M059J (cell line): ENCODE measurements at places on chromosomes 1 and 21. TPM values are rescaled to one million over a fixed set of nuclear protein-coding genes. Genes with fewer than 3 reads are reported as not detected.

DNA sequence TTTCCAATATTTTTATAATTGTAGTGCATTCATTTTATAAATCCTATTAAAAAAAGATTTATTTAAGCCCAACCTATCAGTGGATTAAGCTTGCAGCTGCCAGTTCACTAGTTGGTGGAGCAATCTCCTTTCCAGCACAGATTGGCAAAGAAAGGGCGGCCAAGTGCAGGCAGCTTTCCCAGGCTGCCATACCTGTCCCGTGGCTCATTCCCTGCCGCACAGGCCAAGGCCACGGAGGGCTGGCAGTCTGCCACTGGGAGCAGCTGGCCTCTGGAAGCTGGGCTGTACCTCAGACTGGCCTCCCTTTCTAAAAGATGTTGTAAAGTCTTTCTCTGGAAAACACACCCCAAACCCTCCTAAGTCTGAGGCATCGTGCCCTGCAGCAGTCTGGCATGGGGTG lies 74.2 kb downstream of the SIM2 start:
- peak; percentile 93 for DNase-seq

DNA sequence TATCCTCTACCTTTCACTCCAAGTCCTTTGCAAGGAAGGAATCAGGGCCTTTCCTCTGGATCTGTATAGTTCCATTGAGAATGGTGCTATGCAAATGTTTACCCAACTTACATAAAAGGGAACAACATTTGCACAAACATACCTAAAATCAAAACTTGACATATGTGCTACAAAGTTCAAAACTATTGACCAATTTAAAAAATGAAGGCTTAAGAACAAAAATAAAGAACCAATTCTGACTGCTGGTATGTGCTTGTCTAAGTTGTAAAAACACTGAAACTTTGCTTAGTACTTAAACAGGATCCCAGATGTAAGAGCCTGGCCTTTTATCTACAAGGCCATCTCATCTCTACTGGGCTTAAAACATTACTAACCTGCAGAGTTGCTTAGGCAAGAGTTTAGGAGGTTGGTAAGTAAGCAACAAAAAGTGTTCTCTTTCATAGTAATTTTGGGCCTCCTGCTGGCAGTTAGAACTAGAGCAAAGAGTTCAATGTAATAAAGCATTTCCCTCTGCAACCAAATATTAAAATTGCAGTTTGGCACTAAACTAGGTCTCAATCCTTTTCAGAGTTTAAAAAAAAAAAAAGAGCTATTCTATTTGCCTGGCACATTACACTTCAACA lies 2.0 kb downstream of the SCMH1 start:
- DNase-seq: peak; percentile 84

GRCh38 chr1:204319027-204319426 lies 40.7 kb downstream of the PLEKHA6 start:
- DNase-seq: no peak

DNA sequence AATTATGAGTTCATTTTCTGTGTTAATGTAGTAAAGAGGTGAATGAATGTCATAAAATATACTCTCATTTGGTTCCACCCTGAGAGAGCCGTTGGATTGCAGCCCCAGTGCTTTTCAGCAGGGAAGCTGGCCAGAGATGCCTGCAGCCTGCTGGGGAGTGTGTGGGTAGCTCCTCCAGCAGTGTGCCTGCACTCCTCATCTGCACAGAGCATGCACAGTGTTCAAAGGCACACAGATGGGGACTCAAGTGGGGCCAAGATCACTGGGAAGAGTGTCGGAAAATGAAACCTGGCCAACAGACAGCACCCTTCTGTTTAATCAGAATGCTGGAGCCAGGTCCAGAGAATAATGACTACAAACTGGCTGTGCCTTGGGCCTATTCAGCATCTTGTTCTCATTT lies 206.8 kb downstream of the ST6GALNAC3 start:
- no peak for DNase-seq

GRCh38 chr1:6423321-6423999 lies 1.1 kb upstream of the ESPN start:
- peak; percentile 88 for DNase-seq

DNA sequence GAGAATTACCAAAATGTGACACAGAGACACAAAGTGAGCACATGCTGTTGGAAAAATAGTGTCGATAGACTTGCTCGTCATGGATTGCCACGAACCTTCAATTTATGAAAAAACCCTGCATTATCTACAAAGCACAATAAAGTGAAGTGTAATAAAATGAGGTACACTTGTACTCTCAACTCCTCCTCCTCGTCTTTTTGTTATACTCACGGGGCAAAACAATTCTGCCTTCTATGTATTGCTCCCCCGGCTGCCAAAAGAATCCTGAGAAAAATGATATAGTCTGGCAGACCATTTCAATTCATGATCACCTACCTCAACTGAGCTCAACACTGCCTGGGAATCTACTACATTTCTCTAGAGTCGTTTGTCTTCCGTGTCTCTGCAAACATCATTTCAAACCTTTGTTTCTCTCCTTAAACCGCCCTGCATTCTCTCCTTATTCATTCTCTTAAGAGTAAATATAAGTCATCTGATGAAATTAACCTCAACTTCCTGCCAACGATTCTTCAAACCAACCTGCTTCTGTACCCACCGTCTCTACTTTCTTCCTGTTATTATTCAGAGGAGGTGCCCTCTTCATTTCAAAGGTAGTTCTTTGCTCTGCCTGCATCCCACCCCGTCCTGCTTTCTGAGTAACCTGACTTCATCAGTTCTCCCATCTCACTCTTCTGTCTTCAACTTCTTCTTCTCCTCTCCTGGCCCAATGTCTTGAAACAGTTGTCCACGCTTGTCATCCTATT lies 12.9 kb upstream of the IL19 start:
- no peak for DNase-seq

DNA sequence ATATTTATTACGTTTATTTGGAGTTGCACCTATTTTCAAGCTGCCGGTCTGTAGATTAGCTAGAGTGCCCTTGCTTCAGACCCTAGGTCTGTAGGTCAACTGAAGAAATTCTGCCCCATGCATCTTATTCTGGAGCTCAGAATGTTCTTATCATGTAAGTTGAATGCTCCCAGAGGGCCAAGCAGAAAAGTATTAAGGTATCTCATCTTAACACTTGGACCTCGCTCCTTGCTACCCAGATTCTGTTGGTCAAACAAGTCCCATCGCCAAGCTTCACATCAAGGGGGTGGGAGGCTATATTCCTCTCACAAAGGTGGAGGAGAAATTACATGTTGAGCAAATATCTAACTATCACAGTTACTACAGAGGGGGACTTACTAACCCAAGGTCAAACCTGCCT lies 187.7 kb downstream of the C1orf94 start:
- no peak for DNase-seq

Gene BRINP3
- total RNA-seq: 0.02 TPM in 1 of 2 replicates, not detected in the other

Gene CFHR3
- total RNA-seq: not detected in 2 replicates

- no peak for DNase-seq
These were observed 329.7 kb upstream of the SNX7 start for GRCh38 chr1:98331718-98332311.

DNA sequence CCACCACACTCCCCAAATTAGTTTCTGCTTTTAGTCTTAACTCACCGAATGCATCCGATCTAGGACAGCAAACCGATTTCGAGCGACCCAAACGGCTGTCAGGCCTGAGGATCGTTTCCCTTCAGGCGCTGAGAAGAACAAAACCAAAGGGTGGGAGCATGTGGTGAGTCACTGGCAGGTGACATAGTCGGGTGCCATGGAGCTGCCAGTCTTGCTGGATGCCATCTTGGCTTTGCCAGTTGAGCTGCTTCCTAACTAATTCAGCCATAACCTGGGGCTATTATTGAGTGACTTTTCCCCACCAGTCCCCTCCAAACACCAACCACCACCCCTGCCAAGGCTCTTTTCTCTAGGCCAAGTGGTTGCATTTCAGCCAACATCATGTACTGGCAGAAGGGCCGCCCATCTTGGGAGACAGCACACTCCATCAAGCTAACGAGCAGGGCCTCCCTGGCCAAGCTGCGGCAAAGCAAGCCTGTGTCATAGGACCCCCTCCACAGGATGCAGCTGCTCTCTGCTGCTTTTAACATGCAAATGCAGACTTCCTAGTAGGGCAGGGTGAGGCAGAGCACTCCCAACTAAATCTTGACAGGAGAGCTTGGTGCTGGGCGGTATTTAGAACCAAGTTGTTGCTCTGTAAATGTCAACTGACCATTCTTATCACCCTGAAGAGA lies 22.3 kb upstream of the PEX19 start:
- no peak for DNase-seq

DNA sequence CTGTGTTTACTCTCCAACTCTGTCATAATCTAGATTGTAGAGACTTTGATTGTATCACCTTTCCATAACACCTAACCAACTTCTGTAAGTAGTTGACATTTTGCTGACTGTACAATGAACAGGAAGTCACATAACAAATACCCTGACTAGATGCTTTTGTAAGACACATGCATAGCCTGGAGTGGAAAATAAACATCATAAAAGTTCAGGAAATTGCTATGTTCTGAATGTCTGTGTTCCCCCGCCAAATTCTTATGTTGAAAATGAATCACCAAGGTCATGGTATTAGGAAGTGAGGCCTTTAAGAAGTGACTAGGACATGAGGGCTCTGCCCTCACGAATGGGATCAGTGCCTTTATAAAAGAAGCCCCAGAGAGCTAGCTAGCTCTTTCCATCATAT lies 40.4 kb upstream of the ZSWIM5 start:
- peak; percentile 96 for DNase-seq

- DNase-seq: peak; percentile 55
These were observed 18.3 kb upstream of the IFNGR2 start for GRCh38 chr21:33384841-33385331.

DNA sequence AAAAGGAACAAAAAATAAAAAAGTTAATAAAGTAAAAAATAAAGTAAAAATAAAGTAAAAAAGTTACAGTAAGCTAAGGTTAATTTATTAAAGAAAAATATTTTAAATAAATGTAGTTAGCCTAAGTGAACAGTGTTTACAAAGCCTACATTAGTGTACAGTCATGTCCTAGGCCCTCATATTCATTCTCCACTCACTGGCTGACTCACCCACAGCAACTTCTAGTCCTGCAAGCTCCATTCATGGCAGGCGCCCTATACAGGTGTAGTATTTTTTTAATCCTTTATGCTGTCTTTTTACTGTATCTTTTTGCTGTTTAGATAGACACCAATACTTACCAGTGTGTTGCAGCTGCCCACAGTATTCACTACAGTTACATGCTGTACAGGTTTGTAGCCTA lies 12.4 kb downstream of the ADAR start:
- DNase-seq: peak; percentile 63

Gene CLEC20A
- total RNA-seq: not detected in 2 replicates
